Inflammatory macrophage (primary cell): ENCODE measurements at places on chromosomes 2 and 18.

GRCh38 chr2:161796192-161796591 is 172.0 kb downstream of the SLC4A10 start:
- DNase-seq = no peak

DNA sequence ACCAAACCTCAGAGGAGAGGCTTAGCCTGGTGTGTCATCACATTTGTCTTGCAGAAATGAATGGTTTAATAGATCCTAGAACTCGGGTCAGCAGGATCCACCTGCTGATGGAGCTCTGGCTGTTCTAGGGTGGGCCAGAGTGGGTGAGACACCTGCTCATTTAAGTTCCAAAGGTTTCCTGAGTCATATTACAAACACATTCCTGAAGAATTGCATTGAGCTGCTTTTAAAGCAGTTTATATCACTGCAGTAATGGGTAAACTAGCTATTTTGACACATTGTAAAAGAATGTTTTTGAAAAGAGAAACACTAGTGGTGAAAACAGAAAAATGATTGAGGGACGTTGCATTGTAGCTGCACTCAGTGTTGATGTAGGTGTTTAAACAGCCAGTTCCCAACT is 175.3 kb upstream of the TCF4 start:
- no peak for DNase-seq

- DNase-seq = no peak
These were observed 95.4 kb downstream of the HAUS1 start for GRCh38 chr18:46199515-46200147.

GRCh38 chr2:124835331-124835730 is 810.2 kb downstream of the CNTNAP5 start:
- no peak for DNase-seq
